ENCODE measurements at places on chromosomes 6 and 20.

- no peak for ATAC-seq
- no peaks in the 10 kb centered on the region for H3K36me3 ChIP-seq
- no peak overlapping the region for H3K4me3 ChIP-seq
- H3K27ac ChIP-seq: no peak overlapping the region
Observed at GRCh38 chr6:141521440-141521839, 611.3 kb upstream of the GJE1 start.

- H3K4me1 ChIP-seq: no peaks in the 10 kb centered on the region
- H3K27ac ChIP-seq: no peak overlapping the region
- no peak for ATAC-seq
- H3K4me3 ChIP-seq: no peak overlapping the region
Observed at GRCh38 chr6:56356426-56356825, 109.0 kb upstream of the COL21A1 start.

DNA sequence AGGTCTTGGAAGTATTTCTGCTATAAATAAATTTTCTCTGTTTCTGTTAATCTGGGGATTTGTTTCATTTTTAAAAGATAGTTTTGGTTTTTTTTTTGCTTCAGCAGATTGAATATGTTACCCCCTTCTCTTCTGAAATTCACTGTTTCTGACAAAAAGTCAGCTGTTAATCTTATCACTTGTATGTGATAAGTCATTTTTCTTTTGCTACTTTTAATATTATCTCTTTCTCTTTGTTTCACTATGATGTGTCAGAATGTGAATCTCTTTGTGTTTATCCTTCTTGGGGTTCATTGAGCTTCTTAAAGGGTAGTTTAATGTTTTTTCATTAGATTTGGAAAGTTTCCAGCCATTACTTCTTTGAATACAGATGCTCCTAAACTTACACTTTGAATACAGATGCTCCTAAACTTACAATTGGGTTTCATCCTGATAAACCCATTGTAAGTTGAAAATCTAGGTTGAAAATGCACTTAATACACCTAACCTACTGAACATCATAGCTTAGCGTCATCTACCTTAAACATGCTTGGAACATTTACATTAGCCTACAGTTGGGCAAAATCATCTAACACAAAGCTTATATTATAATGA, 154.2 kb upstream of the COL21A1 start:
- no peaks in the 10 kb centered on the region for H3K4me1 ChIP-seq
- H3K27ac ChIP-seq: no peak overlapping the region
- H3K4me3 ChIP-seq: no peak overlapping the region

DNA sequence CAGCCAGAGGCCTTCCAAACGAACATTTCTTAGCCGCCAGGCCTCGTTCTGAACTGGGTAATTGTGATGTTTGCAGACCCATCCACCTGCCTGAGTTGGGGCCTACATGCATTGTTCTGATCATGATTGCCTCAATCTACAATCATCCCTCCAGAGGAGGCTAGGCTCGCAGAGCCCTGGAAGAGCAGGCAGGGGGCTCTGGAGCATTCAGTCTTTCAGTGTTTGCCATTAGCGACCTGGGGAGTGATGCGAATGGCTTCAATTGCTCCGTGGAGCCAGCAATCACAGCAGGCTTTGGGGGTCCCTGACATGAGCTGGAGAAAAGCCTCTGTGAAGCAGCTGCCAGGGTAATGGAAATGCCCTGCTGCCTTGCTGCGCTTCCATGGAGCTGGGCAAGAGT, 22.0 kb downstream of the SNAP25 start:
- no peaks in the 10 kb centered on the region for H3K36me3 ChIP-seq
- H3K4me3 ChIP-seq: no peak overlapping the region
- no peaks in the 10 kb centered on the region for H3K4me1 ChIP-seq
- no peak overlapping the region for H3K27ac ChIP-seq

GRCh38 chr6:66126358-66126757, 419.3 kb upstream of the EYS start:
- H3K27me3 ChIP-seq: no peaks in the 10 kb centered on the region
- no peaks in the 10 kb centered on the region for H3K4me1 ChIP-seq
- no peak for ATAC-seq
- H3K36me3 ChIP-seq: no peaks in the 10 kb centered on the region

Measured in activated T-helper 17 cell treated with anti-CD3 and anti-CD28 coated beads, Interleukin-2, amount 50 U/mL, for 72 hours (primary cell).